NCI-H1105 (cell line): ENCODE measurements at places on chromosomes 7 and 10.

DNA sequence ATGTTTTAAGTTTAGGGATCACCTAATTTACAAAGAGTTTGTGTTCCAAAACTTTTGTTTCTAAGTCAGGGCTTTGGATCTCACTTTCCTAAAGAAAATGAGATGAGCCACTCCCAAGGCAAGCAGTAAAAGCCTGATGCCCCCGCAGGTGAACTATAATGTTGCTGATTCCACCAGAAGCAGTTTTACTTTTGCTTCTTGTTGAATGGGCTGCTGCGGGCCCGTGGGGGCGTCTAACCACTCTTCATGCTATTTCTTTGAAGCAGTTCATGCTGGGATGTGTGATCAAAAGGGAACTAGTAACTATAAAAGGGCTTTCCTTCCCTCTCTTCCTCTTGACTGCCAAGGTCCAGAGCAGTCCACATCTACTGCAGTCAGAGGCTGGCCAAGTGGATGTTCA is 118.7 kb upstream of the NEBL start:
- DNase-seq = no peak

GRCh38 chr7:15280078-15280733 is 281.6 kb downstream of the AGMO start:
- DNase-seq = no peak

- no peak for DNase-seq
These were observed at the start of gene MYOZ1 for GRCh38 chr10:73641328-73642060. TSS of gene MYOZ1 (minus strand) at chr10:73641474. CDS start at chr10:73640017, 1,457 bp downstream.

DNA sequence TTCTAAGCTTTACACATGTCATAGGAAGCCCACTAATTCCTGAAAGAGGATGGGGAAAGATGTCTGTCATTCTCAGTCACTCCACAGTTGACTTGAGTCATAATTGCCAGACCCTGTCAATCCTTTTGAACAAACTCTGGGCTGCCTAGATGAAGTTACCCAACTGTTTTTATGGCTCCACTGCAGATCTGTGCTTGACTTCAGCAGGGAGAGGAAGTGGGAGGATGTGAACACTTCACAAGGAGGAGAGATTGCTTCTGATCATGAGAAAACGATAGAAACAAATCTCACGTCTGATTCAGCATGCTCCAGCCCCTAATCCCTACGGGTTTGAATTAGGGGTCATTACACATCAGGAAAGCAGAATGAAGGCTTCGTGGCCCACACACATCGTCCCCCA is 596.6 kb upstream of the CELF2 start:
- no peak for DNase-seq

- DNase-seq = no peak
These were observed 274.4 kb upstream of the SEMA3A start for GRCh38 chr7:84469034-84469433.

- DNase-seq = no peak
These were observed 13.6 kb downstream of the GNG11 start for GRCh38 chr7:93935102-93935501.

- no peak for DNase-seq
These were observed 4.1 kb upstream of the CALML5 start for GRCh38 chr10:5503477-5503835.
